ENCODE measurements at places on chromosomes 6 and 20.

DNA sequence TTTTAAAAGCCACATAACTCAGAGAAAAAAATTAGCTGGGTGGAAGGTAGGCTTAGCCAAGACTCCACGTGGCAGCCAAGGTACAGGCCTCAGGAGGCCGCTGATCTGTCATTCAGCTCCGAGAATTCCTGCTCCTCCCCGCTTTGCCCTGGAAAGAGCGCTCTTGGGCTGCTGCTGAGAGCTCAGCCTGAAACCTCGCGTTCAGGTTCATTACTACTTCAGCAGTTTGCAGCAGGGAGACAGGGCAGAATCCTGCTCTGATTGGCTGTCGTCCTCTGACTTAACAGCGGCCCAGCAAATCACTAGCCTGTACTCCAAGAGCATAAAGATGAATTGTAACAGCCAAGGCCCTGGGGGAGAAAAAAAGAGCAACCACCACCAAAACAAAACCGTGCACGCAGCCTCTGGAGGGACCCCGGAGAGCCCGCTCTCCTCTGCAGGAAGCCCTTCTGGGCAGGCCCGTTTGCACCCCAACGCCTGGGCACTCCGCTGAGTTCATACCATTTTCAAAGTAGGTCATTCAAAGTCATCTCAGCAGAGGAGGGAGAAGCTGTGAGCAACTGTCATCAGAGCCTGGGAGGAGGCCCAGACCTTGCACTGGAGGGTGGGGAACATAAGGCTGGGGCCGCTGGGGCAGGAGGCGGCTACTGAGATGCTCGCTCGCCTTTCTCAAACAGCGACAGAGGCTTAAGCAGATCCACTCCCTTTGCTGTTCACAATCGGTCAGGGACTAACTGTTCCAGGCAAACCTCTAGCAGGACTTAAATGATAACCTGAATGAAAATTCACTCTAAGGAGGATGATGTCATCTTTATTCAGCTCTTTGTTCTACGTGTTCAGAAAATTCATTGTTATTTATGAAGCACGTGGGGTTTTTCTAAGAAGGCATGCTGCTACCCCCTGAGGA, 42.3 kb upstream of the ATXN1 start:
- no peak for DNase-seq

DNA sequence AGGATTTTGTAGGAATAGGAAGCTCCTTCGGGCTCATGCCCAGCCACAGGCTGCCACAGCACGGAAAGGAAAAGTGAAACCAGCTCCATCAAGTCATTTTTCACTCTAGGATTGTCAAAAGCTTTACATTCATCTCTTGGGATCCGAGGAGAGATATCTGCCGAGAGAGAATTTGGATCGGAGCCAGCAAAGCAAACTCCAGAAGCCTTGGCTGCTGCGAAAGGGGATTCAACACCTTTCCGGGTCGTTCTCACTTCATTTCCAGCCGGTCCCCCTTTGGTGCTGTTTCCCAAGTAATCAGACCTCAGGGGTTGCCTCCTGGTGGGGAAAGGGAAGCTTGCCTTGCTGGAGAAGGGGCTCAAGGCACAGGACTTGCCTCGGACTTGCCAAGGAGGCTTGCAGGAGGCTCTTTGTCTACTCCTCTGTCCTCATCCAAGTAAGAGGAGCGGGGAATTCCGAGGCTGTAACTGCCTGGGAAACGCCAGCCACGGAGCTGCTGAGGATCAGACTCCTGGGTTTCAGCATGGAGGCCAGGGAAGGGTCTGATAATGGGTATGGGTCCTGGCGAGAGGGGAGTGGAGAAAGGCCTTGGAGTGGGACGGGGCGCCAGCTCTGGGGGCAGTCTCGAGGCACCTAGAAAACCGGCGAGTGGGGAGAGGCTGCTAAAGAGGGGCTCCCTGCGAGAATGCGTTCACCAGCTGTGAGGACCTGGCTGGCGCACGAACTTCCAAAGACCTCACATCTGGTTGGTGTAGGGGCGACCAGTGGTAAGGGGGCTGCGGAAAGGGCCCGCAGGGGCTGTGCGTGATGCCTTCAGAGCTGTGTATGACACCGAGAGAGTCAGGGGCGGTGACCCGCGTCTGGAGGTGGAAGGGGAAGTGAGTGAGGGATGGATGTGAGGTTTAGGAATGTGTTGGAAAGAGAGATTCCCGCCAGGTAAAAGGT, 702 bp downstream of the ETV7 start:
- DNase-seq = no peak

DNA sequence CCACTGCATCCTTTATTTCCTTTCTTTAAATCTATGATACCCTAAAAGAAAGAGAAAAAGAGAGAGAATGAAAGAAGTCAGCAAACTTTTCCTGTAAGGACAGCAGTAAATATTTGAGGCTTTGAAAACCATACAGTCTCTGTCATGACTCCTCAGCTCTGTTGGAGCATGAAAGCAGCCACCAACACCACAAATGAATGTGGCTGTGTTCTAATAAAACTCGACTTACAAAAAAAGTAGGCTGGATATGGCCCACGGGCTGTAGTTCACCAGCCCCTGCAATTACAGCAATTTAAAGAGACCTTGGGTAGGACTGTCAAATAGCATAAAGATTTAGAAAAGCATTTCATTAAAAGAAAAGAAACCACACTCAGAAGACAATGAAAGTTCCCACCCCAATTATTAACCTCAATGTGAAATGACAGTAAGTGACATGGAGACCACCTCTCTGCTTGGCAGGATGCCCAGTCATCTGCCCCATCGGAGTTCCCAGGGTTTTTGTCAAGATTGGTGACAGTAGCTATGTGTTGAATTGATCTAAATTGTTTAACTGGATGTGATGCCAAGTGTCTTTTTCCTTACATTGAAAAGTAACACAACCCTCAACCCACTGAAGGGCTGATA, 50.9 kb downstream of the TNFRSF21 start:
- no peak for DNase-seq

DNA sequence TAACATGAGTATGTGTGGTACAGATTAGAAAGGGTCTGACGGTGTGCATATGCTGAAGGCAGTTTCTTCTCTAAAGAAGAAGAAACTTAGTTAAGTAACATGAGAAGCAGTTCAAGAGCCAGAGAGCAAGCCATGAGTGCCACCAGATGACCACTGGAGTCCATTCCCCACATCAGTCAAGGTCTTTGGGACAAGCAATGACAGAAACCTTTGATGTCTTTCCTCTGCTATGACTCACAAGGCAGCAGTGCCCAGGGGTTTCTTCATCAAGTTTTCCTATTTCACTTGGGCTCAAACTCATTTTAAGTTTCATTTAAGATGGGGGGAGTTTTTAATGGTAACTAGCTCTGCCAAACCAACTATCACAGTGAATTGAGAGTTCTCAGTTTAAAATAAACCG, 303.8 kb upstream of the TBX18 start:
- DNase-seq = no peak

DNA sequence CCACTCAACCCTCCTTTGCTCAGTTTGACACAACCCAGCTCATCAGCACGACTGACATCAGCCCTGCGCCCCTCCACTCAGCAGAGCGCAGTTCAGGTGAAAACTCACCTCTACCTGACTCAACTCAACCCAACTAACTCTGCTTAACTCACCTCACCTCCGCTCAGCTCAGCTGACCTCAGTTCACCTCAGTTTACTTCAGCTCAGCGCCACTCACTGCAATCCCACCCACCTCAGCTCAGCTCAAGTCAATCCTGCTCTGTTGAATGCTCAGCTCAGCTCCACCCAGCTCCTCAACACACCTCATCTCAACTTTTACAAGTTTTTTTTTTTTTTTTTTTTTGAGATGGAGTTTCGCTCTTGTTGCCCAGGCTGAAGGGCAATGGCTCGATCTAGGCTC, 39.6 kb downstream of the CEBPB start:
- DNase-seq = no peak

- DNase-seq = no peak
These were observed 119.8 kb upstream of the PDE10A start for GRCh38 chr6:165782812-165783211.

- DNase-seq = no peak
These were observed 49.6 kb downstream of the PTCHD4 start for GRCh38 chr6:48061265-48061990.
